ENCODE measurements at places on chromosomes 6 and 20.

DNA sequence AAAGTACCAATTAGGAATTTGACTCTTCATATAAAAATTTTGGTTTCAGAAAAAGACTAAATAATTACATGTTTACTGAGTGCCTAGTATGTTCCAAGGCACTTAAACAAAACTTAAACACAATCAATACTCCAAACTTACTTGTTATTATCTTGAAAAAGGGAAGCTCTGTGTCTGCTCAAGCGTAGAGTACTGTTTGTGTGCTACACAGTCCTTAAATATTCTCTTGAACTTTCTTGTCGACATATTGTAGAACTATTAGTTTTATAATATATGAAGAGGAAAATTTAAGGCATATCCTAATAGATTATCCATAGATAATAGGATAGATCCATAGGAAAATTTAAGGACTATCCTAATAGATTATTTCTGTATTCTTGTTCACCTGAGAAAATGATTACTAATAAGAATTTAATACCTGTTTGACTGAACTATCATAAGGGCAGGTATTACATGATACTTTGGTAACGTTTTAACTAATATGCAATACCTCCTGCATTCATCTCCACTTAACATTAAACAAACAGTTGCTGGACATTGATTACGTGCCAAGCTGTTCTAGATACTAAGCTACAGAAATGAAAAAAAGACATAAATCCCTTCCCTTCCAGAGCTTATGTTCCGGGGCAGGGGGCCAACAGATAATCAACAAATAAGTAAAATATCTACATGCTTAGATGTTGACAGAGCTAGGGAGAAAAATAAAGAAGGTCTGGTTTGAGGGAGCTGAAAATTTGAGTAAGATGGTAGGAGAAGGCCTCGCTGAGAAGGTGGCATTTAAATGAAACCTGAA is 115.2 kb upstream of the BCLAF1 start:
- H3K27ac ChIP-seq = no peak overlapping the region
- no peak overlapping the region for H3K4me3 ChIP-seq
- DNase-seq = no peak

DNA sequence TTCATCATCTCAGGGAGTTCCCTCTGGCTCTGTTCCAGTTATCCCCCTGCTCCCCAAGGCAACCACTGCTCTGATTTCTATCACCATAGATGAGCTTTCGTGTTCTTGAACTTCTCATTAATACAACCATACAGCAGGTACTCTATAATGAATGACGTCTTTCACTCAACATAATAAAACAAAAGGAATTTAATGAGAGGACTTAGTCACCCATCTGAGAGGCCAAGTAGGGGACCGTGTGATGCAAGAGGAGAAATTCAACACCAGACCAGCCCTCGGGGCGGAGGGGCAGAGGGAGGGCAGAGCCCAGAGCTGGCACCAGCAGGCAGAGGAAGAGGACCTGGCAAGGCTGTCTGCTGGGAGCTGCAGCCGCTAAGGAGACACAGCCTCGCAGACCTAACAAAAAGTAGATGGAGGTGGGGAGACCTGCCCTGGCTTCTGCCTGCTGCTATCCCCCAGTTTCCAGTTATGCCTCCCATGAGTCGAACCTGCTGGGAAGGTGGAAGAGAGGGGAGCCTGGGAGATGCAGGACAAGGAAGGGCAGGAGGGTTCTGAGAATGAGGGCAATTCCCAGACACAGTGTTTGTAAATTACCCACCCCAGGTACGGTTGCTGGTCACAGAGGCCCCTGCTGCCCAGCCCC is 13.8 kb downstream of the CCN5 start:
- H3K4me1 ChIP-seq = no peaks in the 10 kb centered on the region
- DNase-seq = no peak
- H3K36me3 ChIP-seq = no peaks in the 10 kb centered on the region
- peaks cover 54% of the 10 kb centered on the region for H3K27me3 ChIP-seq
- H3K4me3 ChIP-seq = no peak overlapping the region

DNA sequence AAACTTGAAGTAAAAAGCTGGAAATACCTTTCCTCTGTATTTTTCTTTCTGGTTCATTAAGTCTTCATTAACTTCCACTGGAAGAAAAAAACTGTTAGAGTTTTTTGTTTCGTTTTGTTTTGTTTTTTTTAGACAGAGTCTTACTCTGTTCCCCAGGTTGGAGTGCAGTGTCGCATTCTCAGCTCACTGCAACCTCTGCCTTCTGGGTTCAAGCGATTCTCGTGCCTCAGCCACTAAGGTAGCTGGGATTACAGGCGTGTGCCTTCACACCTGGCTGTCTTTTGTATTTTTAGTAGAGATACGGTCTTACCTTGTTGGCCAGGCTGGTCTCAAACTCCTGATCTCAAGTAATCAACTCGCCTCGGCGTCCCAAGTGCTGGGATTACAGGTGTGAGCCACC is 14.9 kb downstream of the RPF2 start:
- peaks cover 96% of the 10 kb centered on the region for H3K36me3 ChIP-seq
- no peak overlapping the region for H3K27ac ChIP-seq
- no peaks in the 10 kb centered on the region for H3K27me3 ChIP-seq
- DNase-seq = no peak

DNA sequence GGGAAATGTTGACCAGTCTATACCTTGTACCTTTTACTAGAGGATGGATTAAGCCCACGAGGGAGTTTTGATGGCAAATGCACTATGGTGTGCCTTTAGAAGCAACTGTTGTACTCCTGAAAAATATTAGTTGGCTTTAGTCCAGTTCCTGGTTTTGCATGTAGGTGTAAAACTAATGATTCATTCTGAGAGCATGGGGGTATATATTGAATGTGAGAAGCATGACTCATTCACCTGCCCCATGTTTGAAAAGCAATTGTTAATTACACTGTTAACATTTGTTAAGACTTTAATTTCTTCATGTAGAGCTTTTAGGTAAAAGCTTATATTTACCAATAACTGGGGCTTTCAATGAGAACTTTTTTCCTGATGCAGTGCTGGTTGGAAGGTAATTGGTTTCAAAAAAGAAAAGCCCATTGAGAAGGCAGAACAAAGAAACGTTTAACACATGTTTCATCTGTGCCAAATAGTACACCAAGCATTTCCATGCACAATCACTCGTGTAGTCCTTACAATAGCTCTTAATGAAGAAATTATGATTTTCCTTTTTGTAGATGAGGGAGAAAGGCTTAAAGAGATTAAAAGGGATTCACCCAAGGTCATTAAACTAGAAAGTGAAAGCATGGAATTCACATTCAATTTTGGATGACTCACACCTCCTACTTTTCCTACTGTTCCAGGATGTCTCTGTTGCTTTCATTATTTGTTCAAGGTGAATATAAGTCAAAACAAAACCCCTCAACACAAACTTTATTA is 134.1 kb downstream of the CCDC170 start:
- H3K36me3 ChIP-seq = no peaks in the 10 kb centered on the region
- no peak overlapping the region for H3K4me3 ChIP-seq
- no peaks in the 10 kb centered on the region for H3K4me1 ChIP-seq
- H3K27ac ChIP-seq = no peak overlapping the region

GRCh38 chr20:19785173-19785982 is 27.3 kb downstream of the RIN2 start:
- H3K4me1 ChIP-seq = no peaks in the 10 kb centered on the region
- no peak overlapping the region for H3K4me3 ChIP-seq
- H3K36me3 ChIP-seq = no peaks in the 10 kb centered on the region

DNA sequence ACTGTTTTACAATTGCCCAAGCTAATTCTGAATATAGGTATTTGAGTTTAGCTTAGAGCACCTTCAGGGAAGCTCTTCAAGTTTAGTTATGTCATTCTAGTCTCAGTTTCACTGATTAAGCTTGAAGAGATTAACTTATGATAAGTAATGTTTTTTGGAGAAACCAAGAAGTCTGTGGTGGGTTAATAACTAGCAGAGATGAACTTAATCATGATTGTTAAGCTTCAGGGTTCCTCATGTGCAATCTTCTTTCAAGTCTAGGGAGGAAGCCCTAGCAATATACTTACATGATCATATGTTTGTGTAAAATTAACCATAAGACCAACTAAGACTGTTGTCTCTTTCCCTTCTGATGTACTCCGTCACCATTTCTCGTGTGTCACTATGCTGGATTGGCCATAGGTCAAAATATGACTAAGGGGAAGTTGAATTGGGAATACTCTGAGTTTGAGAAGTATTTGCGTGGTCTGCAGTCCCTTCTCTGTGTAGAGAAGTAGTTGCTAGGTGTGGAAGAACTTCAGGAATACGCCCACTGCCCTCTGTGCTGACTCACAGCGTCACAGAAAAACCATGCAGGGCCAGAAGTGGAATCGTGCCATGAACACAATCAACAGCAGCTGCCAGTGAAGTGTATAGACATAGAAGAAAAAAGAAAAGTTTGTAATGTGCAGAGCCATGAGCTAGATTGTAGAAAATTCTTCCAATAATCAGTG is 88.3 kb downstream of the SH3BGRL2 start:
- DNase-seq = peak; percentile 23
- no peaks in the 10 kb centered on the region for H3K27me3 ChIP-seq
- H3K27ac ChIP-seq = no peak overlapping the region
- no peak overlapping the region for H3K4me3 ChIP-seq
- no peaks in the 10 kb centered on the region for H3K36me3 ChIP-seq

- H3K4me1 ChIP-seq = no peaks in the 10 kb centered on the region
- H3K27me3 ChIP-seq = no peaks in the 10 kb centered on the region
- no peak overlapping the region for H3K4me3 ChIP-seq
- no peak for DNase-seq
- H3K36me3 ChIP-seq = no peaks in the 10 kb centered on the region
Measured at GRCh38 chr6:74879234-74879633, 326.6 kb downstream of the COL12A1 start.

DNA sequence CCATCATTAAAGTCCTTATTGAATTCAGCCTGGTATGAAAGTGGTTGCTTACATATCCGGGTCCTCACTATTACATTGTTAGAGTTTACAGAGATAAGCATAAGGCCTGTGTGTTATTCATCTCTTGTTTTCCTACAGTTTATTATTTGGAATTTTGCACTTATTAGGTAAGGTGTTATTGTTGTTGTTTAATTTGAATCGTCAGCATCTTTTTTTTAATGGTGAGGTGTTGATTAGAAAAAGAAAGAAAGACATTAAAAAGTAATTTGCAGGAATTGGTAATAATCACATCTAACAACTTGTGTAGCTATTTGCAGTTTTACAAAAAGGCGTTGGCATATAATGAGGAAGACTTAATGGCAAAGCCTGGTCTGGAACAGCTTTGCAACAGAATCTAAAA is 158.6 kb downstream of the SAMD5 start:
- H3K4me3 ChIP-seq = no peak overlapping the region
- no peaks in the 10 kb centered on the region for H3K27me3 ChIP-seq
- no peak for DNase-seq
- H3K27ac ChIP-seq = no peak overlapping the region
- peaks cover 4% of the 10 kb centered on the region for H3K4me1 ChIP-seq

DNA sequence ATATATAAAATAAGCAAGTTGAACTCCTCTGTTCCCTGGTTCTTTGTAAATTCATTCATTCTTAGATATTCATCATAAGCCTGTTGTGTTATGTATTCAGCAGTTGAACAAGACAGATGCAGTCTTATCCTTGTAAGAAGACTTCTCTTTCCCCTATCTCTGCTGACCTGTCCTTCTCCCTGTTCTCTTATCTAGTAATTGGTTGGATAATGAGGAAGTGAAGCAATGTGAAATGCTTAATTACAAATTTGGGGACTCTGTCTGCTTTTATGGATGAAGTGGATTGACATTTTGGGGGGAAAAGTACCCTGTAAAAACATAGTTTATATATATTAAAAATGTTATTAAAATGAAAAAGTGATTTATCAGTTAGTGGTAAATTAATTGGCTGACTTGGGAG is 37.0 kb downstream of the CDKAL1 start:
- peaks cover 4% of the 10 kb centered on the region for H3K36me3 ChIP-seq
- H3K4me1 ChIP-seq = peaks cover 14% of the 10 kb centered on the region
- no peaks in the 10 kb centered on the region for H3K27me3 ChIP-seq
- H3K27ac ChIP-seq = no peak overlapping the region
- no peak overlapping the region for H3K4me3 ChIP-seq
- DNase-seq = no peak

DNA sequence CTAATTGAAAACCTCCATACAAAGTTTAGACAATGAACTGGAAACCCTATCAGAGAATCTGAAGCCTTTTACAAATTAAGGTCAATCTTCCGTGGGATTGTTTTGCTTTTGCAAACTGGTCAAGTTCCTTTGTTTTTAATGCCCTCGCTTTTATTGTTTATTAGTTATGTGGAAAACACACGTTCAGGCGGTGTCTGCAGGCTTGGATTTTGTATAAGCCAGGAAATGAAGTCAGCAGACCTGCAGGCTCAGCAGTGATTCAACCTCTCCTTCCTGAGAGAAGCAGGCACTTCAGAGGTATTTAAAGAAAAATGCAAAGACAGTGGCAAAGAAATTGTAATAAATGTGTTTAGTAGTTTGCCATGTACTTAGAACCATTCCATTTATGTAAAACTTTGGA is 103.4 kb upstream of the PDE10A start:
- no peaks in the 10 kb centered on the region for H3K4me1 ChIP-seq
- no peaks in the 10 kb centered on the region for H3K27me3 ChIP-seq
- H3K27ac ChIP-seq = no peak overlapping the region
- no peaks in the 10 kb centered on the region for H3K36me3 ChIP-seq
- H3K4me3 ChIP-seq = no peak overlapping the region

DNA sequence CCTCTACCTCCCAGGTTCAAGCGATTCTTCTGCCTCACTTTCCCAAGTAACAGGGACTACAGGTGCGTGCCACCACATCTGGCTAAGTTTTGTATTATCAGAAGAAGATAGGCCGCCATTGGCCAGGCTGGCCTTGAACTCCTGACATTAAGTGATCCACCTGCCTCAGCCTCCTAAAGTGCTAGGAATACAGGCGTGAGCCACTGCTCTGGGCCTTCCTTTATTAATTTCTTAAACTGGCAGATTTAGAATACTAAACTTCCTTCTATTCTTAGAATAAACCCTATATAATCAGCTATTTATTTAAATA is 86.6 kb downstream of the HFE start:
- DNase-seq = no peak
- H3K36me3 ChIP-seq = peaks cover 6% of the 10 kb centered on the region
- peaks cover 14% of the 10 kb centered on the region for H3K4me1 ChIP-seq
- no peaks in the 10 kb centered on the region for H3K27me3 ChIP-seq
- H3K27ac ChIP-seq = peak overlapping the region; percentile 79
- peak overlapping the region; percentile 30 for H3K4me3 ChIP-seq

DNA sequence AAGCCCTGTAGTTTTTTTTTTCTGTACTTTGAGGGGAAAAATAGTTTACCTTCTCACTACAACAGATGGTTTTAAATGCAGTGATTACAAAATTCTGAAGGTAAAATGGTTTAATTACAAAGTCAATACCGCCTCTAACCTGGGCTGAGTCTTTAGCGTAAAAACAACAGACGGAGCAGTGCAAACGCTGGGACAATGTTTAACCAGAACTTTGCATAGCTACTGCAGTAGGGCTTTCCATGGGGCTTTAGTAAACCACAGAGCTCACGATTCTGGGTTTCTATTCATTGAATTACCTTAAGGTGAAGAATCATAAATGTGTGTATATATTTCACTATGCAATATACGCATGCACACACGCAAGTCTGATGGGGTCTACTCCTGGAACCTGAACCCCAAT is 77.9 kb downstream of the RFX6 start:
- no peaks in the 10 kb centered on the region for H3K27me3 ChIP-seq
- H3K27ac ChIP-seq = no peak overlapping the region
- no peaks in the 10 kb centered on the region for H3K36me3 ChIP-seq
- no peak overlapping the region for H3K4me3 ChIP-seq
